AG20443 (cell line): ENCODE measurements at places on chromosomes 6 and 20.

- DNase-seq: no peak
Measured at GRCh38 chr20:43450841-43451799, 6.6 kb upstream of the SRSF6 start.

- DNase-seq: no peak
Measured at GRCh38 chr6:7159790-7160525, 52.2 kb downstream of the RREB1 start.

DNA sequence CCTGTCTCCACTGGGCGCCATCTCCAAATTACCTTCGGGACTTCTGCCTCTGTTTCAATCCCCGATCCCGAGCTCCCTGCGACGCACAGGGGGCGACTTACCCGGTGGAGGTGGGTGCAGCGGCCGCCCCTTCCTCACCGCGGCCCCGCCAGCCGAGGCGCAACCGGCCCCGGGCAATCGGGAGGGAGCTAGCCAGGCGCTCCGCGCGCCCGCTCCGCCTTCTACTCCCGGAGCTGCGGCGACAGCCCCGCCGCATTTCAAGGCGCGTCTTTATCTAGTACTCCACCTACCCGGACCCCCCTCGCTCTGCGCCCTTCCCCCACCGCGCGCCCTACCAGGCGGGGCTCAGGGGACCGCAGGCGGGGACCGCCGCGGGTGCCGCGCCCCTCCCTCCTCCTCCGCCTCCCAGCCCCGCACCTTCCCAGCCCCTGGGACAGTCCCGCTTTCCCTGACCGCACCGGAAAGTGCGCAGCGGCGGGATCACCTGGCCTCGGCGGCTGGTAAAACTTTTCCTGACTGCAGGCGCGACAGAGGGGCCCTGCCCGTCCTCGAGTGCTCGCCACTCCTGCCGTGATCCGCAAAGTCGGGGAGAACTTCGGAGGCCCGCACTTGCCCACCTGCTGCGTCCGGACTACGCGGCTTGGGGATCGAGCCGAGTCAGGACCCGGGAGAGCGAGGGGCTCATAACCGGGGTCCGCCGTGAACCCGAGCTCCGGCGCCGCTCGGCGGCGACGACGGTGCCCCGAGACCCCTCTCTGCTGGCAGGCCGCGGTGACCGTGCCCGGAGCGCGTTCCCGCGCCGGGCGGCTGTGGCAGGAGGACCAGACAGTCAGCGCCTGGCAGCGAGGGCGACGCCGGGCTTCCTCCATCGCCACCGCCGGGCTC lies 8.0 kb upstream of the NKX2-2 start:
- DNase-seq: no peak

GRCh38 chr6:118968416-118968815 lies 33.5 kb upstream of the MCM9 start:
- no peak for DNase-seq

GRCh38 chr6:293193-294174 lies 1.2 kb downstream of the DUSP22 start:
- no peak for DNase-seq

GRCh38 chr20:42701948-42702347 lies 487.8 kb downstream of the PTPRT start:
- no peak for DNase-seq

DNA sequence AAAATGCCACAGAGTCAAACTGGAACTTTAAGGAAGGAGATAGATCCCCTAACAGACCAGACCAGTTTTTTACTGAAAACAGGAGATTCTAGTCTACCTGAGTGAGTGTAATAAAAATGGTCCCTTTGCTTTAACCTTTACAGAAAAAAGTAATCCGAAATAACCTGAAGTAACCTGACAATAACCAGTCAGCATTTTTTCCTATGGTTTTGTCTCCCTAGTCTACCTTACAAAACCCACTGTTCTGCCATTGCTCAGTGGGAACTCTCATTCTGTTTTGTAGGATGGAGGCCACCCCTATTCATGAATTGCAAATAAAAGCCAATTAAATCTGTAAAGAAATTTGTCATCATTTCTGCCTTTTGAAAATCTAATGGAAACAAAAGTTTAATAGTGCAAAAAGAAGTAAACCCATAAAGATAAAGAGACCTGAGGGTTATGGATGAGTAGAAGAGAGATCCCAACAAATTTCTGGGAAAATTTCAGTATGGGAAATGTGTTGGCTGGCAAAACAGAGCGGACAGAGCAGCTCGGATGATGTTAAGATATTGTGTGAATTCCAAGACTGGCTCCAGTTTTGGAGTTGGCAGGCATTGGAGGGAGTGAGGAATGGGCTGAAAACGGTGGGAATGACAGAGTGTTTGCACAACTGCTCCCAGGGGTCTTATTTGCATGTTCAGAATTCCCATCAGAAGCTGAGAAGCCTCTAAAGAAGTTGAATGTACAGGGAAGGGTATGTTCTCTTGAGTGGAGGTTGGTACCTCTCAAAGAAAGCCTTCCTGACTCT lies 104.7 kb upstream of the RALGAPA2 start:
- DNase-seq: no peak

DNA sequence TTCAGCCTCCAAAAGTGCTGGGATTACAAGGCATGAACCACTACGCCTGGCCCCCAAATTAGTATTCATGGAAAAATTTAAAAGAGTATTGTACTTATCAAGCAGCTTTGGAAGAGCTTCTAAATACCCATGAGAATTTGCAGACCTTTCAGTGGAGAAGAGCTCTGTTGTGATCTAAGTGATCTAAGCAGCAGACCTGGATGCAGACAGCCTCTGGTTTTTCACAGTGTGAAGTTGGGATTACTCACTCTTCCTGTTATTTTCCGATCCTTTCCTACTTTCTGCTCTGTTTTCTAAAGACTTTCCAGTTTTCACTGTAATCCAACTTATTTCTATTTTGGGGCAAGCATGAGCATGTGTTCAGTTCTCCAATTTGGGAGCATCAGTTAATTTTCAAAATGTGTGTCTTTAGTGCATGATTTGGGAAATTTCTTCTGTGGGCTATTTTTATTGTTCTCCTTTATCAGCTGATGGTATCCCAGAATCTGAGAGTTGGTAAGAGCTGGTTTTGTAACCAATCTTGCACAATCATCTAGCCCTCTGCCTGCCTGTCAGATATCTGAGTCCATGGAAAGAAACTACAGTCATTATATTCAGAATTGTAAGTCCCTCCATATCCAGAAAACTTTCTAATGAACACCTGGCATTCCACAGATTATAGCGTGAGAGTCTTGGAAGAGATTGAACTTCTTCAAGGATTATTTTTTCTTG lies 207.7 kb upstream of the DTNBP1 start:
- DNase-seq: peak; percentile 44

GRCh38 chr20:41169791-41170351 lies 32.5 kb downstream of the PLCG1 start:
- peak; percentile 77 for DNase-seq

GRCh38 chr6:30877419-30878262 lies 6.7 kb upstream of the DDR1 start:
- peak; percentile 88 for DNase-seq

GRCh38 chr6:41061196-41061726 lies 8.3 kb downstream of the APOBEC2 start:
- DNase-seq: no peak

DNA sequence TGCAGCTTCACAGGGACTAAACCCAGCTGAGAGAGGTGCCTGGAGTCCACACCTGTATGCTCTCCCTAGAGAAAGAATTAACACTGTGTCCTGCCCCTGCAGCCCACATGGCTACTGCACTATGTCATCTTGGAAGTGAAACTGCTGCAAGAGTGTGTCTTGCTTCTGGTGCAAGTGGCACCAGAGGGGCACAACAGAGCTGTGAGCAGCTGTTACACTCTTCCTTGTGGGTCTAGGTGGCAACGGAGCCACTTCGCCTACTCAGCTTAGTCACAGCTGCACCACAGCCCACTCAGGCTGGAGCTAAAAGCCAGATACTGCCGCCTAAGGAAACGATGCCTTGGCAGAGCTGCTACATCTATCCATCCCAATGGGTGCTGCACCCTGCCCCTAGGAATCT lies 391.4 kb downstream of the COL12A1 start:
- no peak for DNase-seq

- DNase-seq: no peak
Measured at GRCh38 chr6:64227863-64228262, 592.3 kb downstream of the PHF3 start.

GRCh38 chr20:61510778-61511330 lies 258.8 kb downstream of the CDH4 start:
- no peak for DNase-seq

- DNase-seq: peak; percentile 55
Measured at GRCh38 chr6:16183187-16183664, 54.3 kb downstream of the MYLIP start.

DNA sequence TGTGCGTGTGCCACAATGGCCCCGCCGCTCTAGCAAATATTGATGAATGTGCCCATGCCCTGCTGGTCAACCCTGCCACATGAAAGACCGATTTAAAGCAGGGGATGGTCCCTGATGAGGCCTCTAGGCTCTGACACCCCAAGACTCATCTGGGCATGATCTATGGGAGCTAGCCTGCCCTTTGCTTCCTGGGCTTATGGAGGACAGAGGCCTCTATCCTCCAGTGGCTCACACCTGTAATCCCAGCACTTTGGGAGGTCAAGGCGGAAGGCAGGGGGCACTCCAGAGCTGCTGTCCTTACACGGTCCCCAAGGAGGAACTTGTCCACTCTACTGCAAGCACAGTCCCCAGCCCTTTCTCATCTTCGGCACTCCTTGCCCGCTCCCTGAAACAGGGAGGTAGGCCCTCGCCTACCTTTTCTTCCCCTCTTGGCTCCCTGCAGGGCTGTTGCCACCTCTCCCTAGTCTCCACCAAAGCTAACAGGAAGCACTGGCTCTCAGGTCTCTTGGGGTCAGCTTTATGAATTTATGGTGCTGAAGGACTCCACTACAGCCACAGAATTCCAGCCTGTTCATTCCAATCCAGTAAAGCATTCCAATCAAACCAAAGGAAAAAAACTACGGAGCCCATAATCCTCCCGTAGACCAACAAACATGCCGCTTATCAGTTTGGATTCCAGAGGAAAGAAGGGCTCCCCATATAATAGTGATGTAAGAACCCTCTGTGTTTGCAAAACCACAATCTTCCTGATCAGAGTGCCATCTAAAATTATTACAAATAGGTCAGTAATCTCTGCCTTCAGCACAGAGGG lies 48.7 kb upstream of the FOXQ1 start:
- peak; percentile 19 for DNase-seq

GRCh38 chr20:6746901-6747609 lies 20.4 kb upstream of the BMP2 start:
- no peak for DNase-seq

DNA sequence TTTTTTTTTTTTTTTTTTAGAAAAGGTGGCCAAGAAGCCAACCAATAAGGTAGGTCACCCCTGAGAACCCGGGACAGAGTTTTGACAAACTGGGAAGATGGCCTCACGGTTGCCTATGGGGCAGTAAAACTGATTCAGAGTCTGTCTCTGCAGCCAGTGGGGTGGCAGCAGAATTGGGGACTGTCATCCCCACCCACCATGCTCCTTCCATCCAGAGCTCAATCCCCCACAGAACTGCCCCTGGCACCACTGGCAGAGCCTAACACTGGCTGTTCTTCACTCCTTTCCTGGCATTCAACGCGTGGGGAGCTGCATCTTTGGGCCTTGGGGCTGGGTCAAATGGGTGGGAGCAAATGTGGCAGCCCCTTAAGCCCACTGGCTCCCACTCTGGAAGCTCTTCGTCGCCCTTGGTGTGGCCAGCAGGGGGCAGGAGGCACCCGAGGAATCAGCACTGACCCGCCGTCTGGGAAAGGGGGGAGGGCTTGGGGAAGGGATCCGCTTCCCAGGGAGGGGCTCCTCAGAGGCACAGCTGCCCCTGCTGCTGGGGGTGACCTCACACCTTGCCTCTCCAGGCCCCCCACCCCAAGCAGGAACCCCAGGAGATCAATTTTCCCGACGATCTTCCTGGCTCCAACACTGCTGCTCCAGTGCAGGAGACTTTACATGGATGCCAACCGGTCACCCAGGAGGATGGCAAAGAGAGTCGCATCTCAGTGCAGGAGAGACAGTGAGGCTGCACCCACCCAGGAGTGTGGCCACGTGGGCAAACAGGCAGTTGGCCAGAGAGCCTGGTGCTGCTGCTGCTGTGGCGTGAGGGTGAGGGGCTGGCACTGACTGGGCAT lies 10.4 kb downstream of the CD40 start:
- DNase-seq: peak; percentile 70

DNA sequence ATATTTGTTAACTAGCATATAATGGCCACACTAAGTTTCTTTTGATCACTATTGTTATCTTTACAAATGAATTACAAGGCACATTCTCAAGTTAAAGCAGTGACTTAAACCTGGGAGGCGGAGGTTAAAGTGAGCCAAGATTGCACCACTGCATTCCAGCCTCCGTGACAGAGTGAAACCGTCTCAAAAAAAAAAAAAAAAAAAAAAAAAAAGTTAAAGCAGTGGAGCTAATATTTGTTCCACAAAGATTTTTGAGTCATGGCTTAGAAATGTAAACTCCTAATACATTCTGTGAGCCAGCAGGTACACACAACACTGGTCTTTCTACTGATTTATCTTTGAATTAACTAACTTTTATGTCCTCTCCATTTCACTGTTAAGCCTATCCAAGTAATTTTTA lies 221.7 kb upstream of the HTR1E start:
- no peak for DNase-seq
